ENCODE measurements at places on chromosomes 5 and 9.

DNA sequence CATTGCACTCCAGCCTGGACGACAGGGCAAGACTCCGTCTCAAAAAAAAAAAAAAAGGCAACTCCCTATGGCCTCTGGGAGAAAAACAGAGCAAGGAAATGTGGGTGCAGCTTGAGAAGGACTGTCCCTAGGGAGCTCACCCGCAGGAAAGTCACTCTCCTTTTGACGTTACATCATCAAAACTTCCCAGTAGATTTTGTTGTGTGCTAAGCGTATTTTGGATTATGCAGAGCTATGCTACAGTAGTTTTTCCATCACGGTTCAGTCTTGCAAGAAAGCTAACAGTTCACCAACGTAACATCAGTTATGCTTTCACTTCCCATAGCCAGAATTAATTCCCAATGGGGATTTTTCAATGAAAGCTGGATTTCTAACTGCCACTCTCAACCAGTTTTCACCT is 138.8 kb downstream of the HSD17B3 start:
- no peak for DNase-seq

DNA sequence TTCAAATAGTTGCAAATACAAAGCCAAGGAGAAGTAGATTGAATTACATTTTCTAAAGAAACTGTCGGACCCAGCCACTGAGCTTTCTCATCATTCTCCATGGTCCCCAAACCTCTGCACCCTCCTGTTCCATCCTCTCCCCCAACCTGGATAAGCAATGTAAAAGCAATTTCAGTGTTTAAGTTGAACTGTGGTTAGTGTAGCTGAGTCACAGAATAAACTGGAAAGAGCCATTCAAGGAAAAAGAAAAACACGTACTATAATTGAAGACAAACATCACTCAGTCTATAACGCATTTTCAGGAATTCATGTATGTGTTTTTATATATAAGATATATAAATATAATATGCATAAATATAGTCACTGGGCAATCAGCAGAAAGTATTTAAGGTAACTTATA is 54.1 kb upstream of the TMEM161B start:
- DNase-seq: no peak

GRCh38 chr9:121711797-121712196 is 60.4 kb downstream of the DAB2IP start:
- DNase-seq: no peak

DNA sequence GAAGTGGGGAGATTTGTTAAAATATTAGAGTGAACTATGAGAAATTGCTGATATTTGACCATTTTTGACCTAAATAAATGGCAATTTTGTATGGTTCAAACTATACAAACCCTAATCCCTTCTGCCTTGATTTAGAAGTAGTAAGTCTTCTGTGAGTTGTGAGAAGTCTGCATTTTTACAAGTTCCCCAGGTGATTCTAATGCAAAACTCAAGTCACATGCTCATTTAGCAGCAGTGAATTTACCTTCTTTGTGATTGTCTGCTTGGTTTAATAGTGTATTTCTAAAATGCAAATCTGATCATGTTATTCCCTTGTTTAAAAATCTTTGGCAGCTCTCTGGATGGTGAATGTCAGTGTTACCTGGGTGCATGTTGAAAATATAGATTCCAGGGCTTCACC is 2.8 kb downstream of the MEGF10 start:
- no peak for DNase-seq

- DNase-seq: no peak
These were observed 12.6 kb upstream of the PRDM12 start for GRCh38 chr9:130651752-130652151.

GRCh38 chr5:1429496-1429895 is 15.7 kb downstream of the SLC6A3 start:
- DNase-seq: no peak

DNA sequence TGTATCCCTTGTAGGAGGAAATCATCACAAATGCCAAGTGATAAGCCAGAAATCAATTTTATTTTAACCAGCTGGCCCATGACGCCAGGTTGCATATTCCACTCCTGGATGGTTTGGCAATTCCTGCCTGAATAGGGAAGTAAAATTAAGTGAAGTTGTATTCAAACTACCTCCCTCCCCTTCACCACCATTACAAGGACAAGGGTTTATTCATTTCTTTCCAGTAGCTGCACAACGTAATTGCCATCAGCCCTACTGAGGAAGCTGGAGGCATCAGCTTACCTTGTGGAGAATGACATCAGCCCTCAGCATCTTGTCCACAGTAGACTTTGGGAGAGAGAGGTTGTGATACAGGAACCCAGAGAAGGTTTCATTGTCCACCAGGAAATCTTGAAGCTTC is 66.6 kb downstream of the ABCA1 start:
- DNase-seq: no peak

GRCh38 chr5:87137283-87137682 is 130.4 kb upstream of the RASA1 start:
- no peak for DNase-seq

DNA sequence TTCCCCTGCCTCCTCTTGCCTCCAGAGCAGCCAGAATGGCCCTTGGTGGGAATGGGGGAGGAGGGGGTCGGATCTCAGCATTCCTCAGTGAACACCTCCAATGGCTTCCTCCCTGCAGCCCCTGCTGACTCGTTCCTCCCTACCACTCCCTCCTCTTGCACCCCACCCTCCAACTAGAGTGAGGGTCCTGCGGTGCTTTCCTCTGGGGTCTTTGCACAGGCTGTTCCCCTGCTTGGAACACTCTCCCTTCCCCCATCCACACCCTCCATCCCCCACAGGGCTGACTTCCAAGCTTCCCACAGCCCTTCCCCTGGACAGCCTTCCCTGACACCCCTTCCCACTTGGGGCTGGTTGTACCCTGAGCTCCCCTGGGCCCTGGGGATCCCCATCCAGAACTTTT is 70.4 kb upstream of the NEK6 start:
- no peak for DNase-seq

DNA sequence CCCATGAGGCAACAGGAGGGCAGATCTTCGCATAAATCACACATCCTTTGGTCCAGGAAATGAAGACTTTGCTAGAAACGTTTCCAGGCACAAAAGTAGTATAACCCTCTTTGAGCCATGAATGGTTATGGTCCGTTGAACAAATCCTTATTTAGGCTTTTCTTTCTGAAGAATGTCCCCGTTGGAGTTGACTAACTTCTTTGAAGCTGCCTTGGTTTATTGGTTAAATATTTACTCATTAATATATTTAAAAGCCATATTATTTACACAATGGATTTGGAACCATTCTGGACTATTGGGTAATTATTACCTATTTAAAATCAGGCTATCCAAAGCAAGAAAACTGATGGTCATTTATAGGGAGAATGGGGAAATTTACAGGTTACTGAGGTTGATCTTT is 347.6 kb upstream of the SLC30A5 start:
- no peak for DNase-seq

DNA sequence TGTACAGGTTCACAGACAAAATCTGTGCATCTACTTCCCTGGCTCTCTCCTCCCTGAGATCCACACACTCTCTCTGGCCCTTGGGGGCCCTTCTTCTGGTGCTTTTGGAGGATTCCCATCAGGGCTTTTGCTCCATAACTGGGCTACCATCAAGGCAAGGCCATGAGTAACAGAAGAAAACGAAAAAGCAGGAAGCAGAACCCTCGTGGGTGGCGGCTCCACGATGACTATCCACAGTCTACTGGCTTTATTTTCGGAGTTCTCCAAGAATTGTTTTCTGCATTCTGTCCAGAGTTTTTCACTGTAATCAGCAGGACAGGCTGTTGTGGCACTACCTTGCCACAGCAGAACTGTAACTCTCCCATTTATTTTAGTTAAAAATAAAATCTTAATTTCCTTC is 19.9 kb downstream of the PNPLA7 start:
- no peak for DNase-seq

GRCh38 chr5:137122558-137122957 is 376.6 kb downstream of the SPOCK1 start:
- no peak for DNase-seq

DNA sequence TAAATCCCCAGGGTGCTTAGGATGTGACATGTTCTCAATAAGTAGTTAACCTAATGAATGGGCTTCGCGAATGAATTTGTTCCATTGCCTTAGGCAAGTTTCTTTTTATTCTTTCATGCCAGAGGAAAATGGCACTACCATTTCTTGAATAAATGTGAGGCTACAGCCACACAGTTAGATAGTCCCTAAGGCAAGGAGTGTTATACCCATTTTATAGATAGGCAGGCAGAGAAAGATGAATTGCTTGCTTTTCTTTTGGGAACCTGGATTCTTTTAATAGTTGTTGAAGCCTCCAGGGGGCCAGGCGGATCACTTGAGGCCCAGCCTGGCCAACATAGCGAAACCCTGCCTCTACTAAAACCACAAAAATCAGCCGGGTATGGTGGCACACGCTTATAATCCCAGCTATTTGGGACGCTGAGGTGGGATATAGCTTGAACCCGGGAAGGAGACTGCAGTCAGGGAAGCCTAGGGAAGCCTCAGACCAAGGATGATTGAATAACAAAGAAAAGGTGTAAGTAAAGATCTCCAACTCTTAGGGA is 943 bp downstream of the NOP16 start:
- no peak for DNase-seq

- DNase-seq: no peak
These were observed 135.4 kb downstream of the WDR41 start for GRCh38 chr5:77356740-77357139.

- DNase-seq: no peak
These were observed 29.2 kb downstream of the RUSC2 start for GRCh38 chr9:35518981-35519679.

DNA sequence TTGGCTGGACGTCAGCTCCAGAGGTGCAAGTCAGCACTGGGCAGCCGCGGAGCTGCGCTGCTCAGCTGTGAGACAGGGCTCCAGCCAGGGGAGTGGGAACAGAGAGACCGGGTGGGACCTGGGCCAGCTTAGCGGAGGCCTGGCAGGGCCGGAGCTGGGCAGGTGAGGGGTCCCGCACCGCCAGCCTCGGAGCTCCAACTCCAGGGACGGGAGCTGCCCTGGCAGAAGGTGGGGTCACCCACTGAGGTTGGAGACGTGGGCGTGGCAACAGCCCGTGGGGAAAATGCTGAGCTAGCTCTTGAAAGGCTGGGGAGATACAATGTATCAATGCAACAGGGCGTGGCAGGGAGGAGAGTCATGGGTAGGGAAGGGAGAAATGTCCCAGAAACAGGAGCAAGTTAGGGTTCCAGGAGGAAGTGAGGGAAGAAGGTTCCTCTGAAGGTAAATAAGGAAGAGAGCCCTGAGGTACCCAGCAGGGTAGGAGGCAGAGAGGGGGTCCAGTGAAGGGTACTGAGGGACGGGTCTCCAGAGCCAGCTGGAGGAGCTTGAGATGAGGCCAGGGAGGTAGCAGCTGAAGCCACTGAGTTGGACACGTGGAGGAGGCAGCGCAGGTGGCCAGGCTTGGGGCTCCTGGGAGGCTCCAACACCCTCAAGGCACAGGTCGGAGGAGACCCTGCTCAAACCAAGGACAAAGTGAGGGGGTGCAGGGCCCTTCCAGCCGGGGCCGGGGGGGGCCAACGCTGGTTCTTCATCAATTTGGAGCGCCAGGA is 736 bp upstream of the NKD2 start:
- DNase-seq: no peak

DNA sequence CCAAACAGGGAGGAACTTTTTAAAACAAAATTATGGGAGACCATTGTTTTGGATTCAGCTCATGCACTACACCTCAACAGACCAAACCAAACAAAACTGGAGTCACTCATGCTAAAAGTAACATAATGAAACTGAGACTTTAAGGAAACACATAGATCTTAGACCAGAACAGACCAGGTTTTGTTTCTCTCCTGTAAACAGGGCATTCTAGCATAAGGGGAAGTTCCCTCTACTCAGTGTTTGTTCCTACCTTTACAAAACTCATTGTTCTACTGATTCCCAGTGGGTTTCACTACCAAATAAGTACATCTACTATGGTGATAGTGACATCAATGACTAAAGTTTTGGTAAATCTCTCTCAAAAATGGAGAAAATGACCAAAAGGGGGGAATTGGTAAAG is 1103.6 kb upstream of the EDIL3 start:
- DNase-seq: no peak

GRCh38 chr5:84715686-84716085 is 331.0 kb upstream of the EDIL3 start:
- DNase-seq: no peak

- no peak for DNase-seq
These were observed 217.8 kb upstream of the TLE4 start for GRCh38 chr9:79353856-79354520.

DNA sequence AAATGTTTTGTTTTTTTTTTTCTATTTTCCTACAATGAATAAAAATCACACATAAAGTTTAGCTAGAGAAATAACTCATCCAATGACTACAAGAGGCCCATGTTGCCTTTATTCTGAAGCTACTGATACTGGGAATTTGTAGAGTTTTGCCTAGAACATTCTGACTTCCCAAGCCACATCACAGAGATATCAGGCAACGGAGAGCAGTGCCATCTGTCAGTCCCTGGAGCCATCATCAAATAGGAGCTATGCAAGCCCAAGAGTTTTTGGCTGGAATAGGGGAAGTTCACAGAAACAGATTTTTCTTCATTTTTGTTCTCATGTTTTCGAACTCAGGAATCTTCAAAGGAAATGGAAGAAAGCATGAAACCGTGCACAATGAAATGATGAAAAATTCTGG is 896.6 kb downstream of the TLE1 start:
- no peak for DNase-seq

DNA sequence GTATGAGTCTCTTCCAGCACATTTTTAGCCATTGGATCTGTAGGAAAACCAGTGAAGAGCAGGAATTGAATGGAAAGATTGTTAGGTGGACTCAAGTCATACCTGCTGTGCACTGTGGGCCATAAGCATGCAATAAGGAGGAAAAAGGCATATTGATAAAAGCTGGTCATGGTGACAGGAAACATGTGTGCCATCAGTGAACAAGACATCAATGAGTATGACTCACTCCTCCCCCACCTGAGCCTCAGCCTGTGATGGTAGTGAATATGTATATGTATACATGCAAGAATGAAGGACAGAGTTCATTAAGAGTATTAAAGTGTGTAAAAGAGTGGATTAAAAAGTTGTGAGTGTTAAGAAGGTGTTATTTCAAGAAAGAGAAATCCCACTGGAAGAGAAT is 164.5 kb downstream of the TMEM38B start:
- no peak for DNase-seq

DNA sequence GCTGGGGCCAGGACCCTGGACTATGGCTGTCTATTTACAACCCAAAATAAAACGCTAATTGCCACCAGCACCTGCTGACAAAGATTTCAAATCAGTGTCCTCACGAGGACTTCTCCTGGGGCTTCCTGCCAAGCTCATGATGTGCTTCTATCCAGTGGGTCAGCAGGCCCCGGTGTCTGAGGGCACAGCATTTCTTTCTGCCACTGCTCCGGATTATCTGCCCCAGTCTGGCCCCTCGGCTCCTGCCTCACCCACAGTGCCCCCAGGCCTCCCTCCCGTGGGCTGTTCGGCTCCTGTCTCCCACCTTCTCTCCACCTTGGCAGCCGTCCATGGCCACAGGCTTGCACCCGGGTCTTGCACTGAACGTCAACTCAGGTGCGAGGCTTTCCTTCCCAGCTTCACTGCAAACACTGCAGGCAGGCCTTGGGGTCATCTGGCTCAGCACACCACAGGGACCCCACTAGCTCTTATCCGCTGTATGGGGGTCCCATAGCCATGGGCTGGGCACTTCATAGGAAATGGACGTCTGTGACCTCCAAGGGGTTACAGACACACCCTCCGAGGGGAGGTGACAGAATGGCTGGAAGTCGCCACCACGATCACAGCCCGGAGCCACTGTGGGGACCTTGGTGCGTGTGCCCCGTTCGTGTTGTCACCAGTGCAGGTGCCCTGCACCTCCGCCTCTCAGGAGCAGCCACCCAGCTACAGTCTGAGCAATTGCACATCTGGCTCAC is 43.8 kb upstream of the FCN1 start:
- no peak for DNase-seq
